ENCODE measurements at places on chromosomes 13 and 19.

GRCh38 chr13:46359714-46360113 is 27.3 kb downstream of the RUBCNL start:
- no peak for DNase-seq

DNA sequence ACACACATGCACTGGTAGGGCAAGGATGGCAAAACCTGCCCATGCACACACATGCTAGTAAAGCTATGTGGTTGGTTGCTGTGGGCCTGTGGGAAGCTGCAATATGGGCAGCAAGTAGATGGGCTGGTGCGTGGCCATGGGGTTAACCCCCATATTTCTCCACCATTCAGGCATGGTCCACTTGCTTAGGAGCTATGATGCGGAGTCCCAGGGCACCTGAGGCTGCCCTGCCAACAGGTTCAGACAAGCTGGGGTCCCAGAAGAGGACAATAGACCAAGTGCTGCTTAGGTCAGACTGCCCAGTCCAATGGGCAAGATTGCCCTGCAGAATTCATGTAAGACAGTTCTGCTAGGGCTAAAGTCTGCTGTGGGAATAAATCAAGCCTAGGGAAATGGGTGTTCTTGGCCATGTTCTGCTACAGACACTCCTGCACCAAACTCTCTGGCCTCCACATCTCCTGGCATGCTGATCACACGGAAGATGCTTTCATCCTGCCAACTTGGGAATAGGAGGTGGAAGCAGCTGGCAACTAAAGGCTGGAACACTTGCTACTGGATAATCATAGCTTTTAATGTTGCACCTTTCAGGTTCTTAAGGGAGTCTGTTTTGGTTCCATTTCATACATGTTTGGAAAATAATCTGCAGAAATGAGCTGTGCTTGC is 646.3 kb upstream of the SLITRK1 start:
- DNase-seq: no peak

DNA sequence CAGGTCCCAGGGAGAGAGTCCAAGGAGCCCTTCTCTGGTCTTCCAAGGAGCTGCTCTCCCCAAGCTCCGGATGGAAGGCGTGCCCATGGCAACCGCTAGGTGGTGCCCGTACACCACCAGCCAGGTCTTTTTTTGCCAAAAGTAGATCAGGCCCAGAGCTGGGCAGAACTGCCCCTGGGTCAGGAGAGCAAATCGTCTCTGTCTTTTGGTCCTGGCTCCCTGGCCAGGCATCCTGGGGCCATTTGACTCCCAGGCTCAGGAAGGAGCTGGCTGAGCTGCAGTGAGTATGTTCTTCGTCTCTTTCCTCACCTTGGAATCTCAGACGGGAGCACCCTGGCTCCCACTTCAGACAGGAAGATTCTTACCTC is 24.6 kb upstream of the BCL3 start:
- DNase-seq: peak; percentile 62

- peak; percentile 32 for DNase-seq
Measured at GRCh38 chr13:100694722-100695508, 20.3 kb upstream of the TMTC4 start.

- no peak for DNase-seq
Measured at GRCh38 chr13:113359571-113359970, 4.4 kb downstream of the GRTP1 start.

- DNase-seq: no peak
Measured at GRCh38 chr13:114019367-114019766, 45.5 kb upstream of the C13orf46 start.

GRCh38 chr19:2854849-2855248 is 12.3 kb upstream of the ZNF556 start:
- DNase-seq: no peak

GRCh38 chr13:114107686-114108081 is 24.7 kb downstream of the RASA3 start:
- no peak for DNase-seq

- DNase-seq: no peak
Measured at GRCh38 chr13:93116809-93117208, 109.8 kb upstream of the GPC6 start.

GRCh38 chr13:100273138-100273537 is 184.2 kb downstream of the PCCA start:
- DNase-seq: no peak

GRCh38 chr13:98717256-98717655 is 35.2 kb downstream of the SLC15A1 start:
- DNase-seq: no peak

DNA sequence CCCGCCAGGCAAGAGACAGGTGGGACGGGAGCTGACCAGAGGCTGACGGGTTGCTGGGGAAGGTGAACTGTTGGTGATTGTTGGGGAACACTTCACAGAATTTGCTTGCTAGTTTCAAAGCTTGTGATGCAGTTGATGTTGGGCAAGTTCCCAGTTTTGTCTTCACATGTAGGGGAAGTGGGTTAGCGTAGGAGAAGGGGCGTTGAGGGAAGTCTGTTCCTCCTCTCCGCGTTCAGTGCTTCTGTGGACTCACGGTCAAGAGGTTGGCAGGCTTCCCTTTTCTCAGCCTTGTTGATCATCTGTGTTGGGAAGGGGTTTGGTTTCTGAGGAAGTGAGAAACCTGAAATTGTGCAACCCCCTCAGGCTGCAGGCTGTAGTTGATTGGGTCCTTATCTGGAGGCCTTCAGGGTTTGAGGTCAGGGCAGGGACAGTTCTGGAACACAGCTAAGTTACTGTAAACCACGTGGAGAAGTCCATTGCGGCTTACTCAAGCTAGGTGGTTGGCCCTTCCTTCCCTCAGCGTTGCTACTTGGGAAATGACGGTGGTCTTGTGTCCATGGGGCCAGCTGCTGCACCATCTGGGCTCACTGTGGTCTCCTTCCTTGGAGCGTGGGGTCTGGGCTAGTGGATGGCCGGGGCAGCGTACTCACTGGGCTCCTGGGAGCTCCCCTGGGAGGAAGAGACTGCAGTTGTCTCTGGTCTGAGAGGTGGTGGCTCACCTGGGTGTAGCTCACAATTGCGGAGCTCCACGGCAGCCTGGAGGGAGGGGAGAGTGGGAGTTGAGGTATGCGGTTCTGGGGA is 7.5 kb downstream of the RPS9 start:
- DNase-seq: peak; percentile 22

GRCh38 chr13:66364346-66364745 is 865.8 kb downstream of the PCDH9 start:
- DNase-seq: no peak

DNA sequence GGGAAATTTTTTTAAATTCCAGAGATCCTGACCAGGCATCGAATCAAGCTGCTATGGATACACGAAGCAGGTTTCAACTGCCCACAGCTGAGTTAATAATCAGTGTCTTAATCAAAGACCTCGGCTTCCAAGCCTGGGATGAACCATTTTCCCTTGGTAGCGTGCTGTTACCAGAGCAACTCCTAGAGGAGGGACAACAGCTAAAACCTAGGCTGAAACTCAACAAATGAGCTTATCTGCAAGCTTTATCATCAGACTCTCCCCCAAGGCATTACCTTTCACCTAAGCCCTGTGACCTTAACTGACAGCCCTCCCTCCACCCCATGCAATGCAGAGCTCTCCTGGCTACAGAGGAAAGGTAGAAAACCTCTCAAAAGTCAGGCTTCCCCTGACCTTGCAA is 39.7 kb downstream of the RCBTB1 start:
- DNase-seq: no peak

DNA sequence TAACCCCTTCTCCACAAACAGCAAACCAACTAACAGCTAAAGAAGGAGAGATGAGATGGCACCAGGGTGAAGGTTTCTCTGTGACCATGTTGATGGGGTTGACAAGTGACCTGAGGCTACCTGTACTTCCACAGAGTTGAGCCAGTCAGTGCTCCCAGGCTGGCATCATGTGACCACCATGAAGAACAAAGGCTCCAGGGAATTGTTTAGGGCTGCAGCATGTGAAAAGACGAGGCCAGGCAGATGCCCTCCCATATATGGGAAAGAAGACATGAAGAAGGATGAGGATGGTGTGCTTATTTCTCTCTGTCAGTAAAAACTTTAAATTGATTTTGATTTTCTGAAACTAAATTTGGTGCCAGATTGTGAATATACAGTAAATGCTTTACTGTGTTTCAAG is 220.6 kb downstream of the OLFM4 start:
- no peak for DNase-seq

DNA sequence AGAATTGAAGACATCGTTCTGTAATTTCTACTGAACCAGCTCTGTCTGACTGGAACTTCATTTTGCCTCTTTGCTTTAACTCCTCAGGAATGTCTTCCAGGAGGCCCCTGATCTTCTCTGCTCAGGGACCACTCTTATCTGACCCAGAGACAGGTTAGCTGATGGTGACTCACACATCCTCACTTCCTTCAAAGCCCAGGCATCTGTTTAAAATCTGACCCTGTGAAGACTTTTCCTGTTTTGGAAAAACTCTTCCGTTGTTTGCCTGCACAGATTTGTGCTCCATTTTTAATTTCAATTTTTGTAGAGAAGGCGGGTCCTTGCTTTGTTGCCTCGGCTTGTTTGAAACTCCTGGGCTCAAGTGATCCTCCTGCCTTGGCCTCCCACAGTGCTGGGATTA is 1.6 kb downstream of the ARL11 start:
- no peak for DNase-seq

- peak; percentile 76 for DNase-seq
Measured at GRCh38 chr19:33778089-33778791, 18.4 kb upstream of the KCTD15 start.

- DNase-seq: no peak
Measured at GRCh38 chr19:46739290-46739771, 6.5 kb upstream of the FKRP start.
